ENCODE measurements at places on chromosomes 3 and 15. TPM values are rescaled to one million over a fixed set of nuclear protein-coding genes. Genes with fewer than 3 reads are reported as not detected.

Gene CASR
- 0.56 TPM for total RNA-seq

Gene DGKG
- not detected for total RNA-seq

Gene RPS17
- total RNA-seq: 1,741 TPM

Gene GHSR
- total RNA-seq: not detected

Gene SLC2A2
- not detected for total RNA-seq
